Upper lobe of right lung (tissue), 1 donor: ENCODE measurements at places on chromosomes 5 and 9. TPM values are rescaled to one million over a fixed set of nuclear protein-coding genes. Genes with fewer than 3 reads are reported as not detected.
A peak's percentile ranks its signal among the peaks of the same experiment; 100 is the strongest.

DNA sequence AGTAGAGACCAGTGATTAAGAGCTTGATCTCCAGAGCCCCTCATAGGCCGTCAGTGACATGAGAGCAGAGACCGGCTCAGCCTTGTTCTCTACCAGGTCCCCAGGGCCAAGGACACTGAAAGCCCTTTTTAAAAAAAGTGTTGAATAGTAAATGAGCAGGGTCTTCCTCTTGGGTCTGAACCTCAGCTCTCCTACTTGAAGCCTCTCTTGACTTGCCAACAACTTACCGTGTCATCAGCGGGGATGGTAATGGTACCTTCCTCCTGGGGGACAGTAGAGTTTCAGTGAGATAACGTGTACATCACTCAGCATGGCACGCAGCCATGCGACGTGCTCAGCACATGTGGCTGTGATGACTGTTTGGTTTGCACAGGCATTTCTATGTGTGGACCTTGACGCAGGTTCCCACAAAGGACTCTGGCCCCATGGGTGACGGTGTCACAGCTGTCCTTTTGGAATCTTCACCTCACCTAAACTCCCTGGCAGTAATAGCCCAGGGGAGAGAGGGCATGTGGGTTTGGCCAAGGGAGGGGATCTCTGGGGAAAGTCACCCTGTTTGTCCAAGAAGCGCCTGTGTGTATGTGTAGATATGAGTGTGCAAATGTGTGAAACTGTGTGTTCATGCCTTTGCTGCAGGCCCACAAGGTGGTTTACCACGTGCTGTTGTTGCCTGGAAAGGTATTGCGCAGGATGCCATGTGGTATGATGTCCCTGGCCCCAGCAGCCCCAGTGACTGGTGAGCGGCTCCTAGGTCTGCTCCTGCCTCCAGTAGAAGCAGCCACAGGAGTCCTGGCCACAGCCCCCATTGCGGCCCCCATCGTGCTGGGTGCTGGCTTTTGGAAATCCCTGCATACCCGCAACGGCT is 18.7 kb downstream of the ERGIC1 start:
- H3K27ac ChIP-seq: peak overlapping the region; percentile 63
- no peaks in the 10 kb centered on the region for H3K27me3 ChIP-seq
- H3K4me1 ChIP-seq: peaks cover 49% of the 10 kb centered on the region
- no peaks in the 10 kb centered on the region for H3K36me3 ChIP-seq
- DNase-seq: no peak
- no peak overlapping the region for H3K4me3 ChIP-seq

DNA sequence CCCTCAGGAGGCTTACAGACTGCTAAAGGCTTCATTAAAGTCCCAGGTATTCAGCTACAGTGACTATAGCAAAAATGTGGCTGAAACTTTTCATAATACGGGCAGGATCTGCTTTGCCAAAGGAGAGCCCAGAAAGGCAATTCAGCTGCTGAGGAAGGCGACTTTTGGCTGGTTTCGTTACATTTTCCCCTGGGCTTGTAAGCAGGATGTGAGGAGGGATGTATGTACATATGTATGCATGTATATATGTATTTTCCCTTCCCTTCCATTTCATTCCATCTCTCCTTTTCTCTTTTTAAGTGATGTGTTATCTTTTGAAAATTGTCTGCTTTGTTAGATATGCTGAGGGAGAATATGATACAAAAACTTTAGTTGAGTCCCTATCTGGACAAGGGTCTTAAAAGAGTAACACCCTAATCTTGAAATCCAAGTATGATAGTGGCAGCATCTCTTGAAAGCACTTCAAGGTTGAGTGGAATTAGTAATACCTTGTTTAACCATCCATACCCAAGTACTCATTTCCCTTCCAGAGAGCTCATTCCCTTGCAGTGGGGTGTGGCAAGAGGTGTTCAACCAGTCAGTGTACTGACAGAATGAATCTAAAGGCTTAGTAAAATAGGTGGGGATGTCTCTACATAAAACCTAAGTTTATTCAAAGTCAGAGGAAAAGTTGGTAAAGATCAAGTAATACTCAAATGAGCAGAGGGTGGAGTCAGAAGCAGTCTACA is 28.7 kb downstream of the RAD1 start:
- H3K27me3 ChIP-seq: no peaks in the 10 kb centered on the region
- no peak for DNase-seq
- no peak overlapping the region for H3K27ac ChIP-seq
- H3K36me3 ChIP-seq: no peaks in the 10 kb centered on the region
- no peaks in the 10 kb centered on the region for H3K4me1 ChIP-seq

DNA sequence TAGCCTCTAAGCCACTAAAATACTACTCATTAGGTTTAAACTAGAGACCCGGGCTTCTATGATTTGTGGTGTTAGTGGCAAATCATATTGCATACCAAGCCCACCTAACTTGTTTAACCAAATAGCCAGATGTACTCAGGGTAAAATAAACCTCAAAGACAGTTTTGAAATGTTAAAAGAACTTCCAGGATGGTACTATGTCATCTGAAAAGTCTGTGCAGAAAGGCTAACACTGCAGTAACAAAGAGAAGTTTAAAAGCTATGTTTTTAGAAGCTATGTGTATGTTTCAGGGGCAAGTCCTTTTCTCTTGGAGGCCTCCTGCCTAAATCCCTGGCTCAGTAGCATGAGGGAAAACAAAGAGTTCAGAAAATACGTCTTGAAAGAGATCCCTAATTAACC is 84.9 kb upstream of the IL7R start:
- no peaks in the 10 kb centered on the region for H3K27me3 ChIP-seq
- H3K4me3 ChIP-seq: no peak overlapping the region
- H3K4me1 ChIP-seq: no peaks in the 10 kb centered on the region
- H3K36me3 ChIP-seq: no peaks in the 10 kb centered on the region
- no peak for DNase-seq

DNA sequence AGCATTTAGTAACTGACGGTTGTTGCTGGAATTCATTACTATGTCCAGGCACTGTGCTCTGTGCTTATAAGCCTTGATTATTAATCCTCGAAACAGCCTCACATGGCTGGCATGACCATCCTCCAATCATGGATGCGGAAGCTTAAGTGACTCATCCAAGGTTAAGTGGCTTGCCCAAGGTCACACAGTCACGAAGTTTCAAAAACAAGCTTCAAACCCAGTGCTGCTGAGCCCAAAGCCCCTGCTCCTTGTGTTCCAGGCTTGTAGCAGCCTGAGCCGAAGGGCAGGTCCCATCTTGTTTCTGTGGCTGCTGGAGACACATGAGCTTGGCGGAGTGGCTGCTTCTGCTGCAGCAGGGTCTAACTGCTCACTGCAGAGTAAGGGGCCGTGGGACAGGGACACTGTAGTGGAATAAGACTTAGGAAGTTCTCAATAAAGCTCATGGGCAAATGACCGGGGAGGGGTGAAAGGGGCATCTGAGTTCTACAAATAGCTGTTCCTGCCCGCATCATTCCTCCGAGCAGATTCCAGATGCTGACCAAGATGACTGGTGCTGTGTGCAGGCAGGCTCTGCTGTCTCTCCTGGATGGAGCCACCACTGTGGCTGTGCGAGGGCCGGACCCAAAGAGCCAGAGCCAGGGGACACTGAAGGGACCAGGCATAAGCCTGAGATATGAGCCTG is 32.4 kb downstream of the WHRN start:
- no peak for DNase-seq
- H3K27me3 ChIP-seq: no peaks in the 10 kb centered on the region
- H3K4me3 ChIP-seq: no peak overlapping the region
- H3K4me1 ChIP-seq: no peaks in the 10 kb centered on the region
- H3K27ac ChIP-seq: no peak overlapping the region
- H3K36me3 ChIP-seq: no peaks in the 10 kb centered on the region

GRCh38 chr9:137138722-137139467 is at the start of gene GRIN1:
Gene GRIN1 (plus strand): TSS chr9:137139154. CDS start chr9:137139487, 333 bp downstream.
- peaks cover 72% of the 10 kb centered on the region for H3K27me3 ChIP-seq
- H3K4me1 ChIP-seq: no peaks in the 10 kb centered on the region
- DNase-seq: peak; percentile 70
- H3K36me3 ChIP-seq: no peaks in the 10 kb centered on the region
- no peak within 1 kb of the TSS for H3K27ac ChIP-seq
- no peak within 1 kb of the TSS for H3K4me3 ChIP-seq

DNA sequence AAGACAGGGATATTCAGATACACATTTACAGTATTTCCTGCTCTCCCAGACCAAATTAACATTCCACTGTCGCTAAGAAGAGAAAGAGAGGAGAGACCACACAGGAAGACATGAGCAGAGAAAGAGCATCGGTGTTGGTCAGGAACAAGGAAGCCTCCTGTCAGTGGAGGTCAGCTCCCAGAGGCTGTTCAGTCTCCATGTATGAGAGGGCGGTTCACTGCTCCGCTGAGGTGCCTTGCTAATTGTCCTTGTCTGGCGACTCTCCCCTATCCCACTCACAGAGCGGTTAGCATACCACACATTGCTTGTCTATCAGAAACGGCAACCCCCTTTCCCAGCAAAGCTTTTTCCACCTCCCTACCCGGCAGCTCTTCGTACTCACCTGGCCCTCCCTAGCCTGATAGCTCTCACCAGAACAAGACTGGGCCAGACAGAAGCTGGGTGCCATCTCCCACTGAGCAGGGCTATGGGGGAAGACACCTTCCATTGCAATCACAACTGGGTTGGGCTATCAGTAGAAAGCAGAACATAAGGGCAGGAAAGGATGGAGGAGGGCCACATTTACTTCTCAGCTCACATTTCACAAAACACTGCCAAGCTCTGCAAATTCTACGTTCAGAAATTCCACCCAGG is 58.6 kb upstream of the LMNB1 start:
- no peaks in the 10 kb centered on the region for H3K36me3 ChIP-seq
- DNase-seq: no peak
- H3K27me3 ChIP-seq: no peaks in the 10 kb centered on the region
- H3K27ac ChIP-seq: no peak overlapping the region
- H3K4me3 ChIP-seq: no peak overlapping the region

GRCh38 chr5:103582364-103582763 is 19.8 kb upstream of the NUDT12 start:
- no peaks in the 10 kb centered on the region for H3K4me1 ChIP-seq
- no peak for DNase-seq
- H3K27me3 ChIP-seq: no peaks in the 10 kb centered on the region
- H3K27ac ChIP-seq: no peak overlapping the region
- H3K4me3 ChIP-seq: no peak overlapping the region

GRCh38 chr5:112372543-112372942 is 46.5 kb downstream of the EPB41L4A start:
- no peaks in the 10 kb centered on the region for H3K4me1 ChIP-seq
- H3K36me3 ChIP-seq: no peaks in the 10 kb centered on the region
- DNase-seq: no peak
- H3K4me3 ChIP-seq: no peak overlapping the region

- H3K4me1 ChIP-seq: peaks cover 49% of the 10 kb centered on the region
- DNase-seq: peak; percentile 61
- H3K27ac ChIP-seq: peak overlapping the region; percentile 60
These were observed 7.8 kb downstream of the NINJ1 start for GRCh38 chr9:93126151-93126781.

GRCh38 chr5:35813521-35813920 is 43.2 kb upstream of the IL7R start:
- no peaks in the 10 kb centered on the region for H3K4me1 ChIP-seq
- no peaks in the 10 kb centered on the region for H3K27me3 ChIP-seq
- H3K4me3 ChIP-seq: no peak overlapping the region
- DNase-seq: no peak
- no peak overlapping the region for H3K27ac ChIP-seq

GRCh38 chr5:147084702-147085101 is 150.1 kb upstream of the STK32A start:
- H3K27ac ChIP-seq: no peak overlapping the region
- no peak overlapping the region for H3K4me3 ChIP-seq
- H3K4me1 ChIP-seq: no peaks in the 10 kb centered on the region
- no peaks in the 10 kb centered on the region for H3K27me3 ChIP-seq
- no peak for DNase-seq

DNA sequence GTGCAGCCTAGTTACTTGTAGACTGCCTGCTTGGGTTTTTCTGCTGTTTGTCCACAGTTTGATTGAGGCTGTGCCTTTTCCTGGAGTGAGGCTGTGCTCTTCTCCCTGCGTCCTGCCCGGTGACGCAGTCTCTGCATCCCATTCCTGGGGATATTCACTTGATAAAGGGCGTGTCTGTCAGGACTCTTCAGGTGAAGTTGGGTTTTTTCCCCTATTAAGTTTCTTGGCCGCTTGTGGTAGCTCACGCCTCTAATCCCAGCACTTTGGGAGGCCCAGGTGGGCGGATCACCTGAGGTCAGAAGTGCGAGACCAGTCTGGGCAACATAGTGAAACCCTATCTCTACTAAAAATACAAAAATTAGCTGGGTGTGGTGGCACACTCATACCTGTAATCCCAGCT is 50.0 kb upstream of the SUSD3 start:
- peak; percentile 61 for DNase-seq
- H3K27me3 ChIP-seq: no peaks in the 10 kb centered on the region
- H3K27ac ChIP-seq: no peak overlapping the region
- no peak overlapping the region for H3K4me3 ChIP-seq
- peaks cover 8% of the 10 kb centered on the region for H3K36me3 ChIP-seq
- H3K4me1 ChIP-seq: peaks cover 10% of the 10 kb centered on the region

DNA sequence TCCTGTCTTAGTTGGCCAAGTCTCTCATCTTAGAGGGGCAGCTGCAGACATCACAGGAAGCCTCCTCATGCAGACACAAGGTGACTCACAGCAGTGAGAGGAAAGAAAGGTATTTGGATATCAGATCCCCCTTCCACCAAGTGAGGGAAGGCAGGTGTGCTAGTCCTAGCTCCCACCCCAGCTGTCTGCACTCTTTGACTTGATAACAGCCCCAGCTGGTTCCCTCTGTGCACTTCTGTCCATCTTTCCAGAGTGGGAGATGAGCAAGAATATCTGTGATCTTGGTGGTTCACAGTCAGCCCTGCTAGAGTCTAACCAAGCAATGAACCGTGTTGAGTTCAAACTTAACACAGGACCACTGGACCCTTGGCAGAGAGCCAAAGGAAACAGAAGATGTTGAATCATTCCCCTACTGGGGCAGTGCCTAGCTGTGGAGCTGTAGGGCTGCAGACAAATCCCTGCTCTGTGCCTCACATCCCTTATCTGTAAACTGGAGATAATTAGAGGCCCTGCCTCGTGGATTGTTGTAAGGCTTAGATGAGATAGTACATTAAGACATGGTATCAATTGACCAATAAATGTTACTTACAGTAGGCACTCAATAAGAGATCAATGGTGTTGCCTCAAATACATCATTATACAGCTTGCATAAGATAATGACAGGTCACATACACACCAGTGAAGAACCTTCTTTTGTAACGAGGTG is 39.1 kb downstream of the SH3RF2 start:
- no peak overlapping the region for H3K4me3 ChIP-seq
- no peak for DNase-seq
- no peaks in the 10 kb centered on the region for H3K4me1 ChIP-seq
- no peaks in the 10 kb centered on the region for H3K27me3 ChIP-seq

GRCh38 chr9:92668746-92669526 is 995 bp downstream of the IPPK start:
- H3K27me3 ChIP-seq: no peaks in the 10 kb centered on the region
- peak; percentile 76 for DNase-seq

CD14 gene
- 127 TPM for total RNA-seq

AMBP gene
- 0.67 TPM for total RNA-seq

GNA14 gene
- total RNA-seq: 15.7 TPM

ARHGEF37 gene
- total RNA-seq: 13.3 TPM

OR1N1 gene
- not detected for total RNA-seq
